CD4-positive, alpha-beta T cell treated with Interleukin-10 for 1 hour (primary cell): ENCODE measurements at places on chromosomes 5 and 9.

GRCh38 chr9:89502038-89502601 lies 4.2 kb upstream of the SEMA4D start:
- peak; percentile 69 for DNase-seq

DNA sequence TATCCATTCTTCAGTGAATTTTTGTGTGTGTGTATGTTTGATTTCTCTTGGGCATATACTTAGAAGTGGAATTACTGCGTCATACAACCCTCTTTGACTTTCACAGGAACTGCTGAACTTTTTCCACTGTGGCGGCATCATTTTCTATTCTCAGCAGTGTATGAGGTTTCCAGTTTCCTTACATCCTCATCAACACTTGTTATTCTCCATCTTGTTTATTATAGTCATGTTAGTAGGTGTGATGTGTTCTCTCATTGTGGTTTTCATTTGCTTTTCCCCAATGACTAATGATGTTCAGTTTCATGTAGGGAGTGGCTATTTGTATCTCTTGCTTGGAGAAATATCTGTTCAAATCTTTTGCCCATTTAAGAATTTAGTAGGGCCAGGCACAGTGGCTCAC lies 2.6 kb downstream of the ZNF79 start:
- DNase-seq: no peak

- no peak for DNase-seq
Observed at GRCh38 chr5:39266442-39266841, 47.1 kb upstream of the FYB1 start.

- no peak for DNase-seq
Observed at GRCh38 chr9:28389411-28389810, 816.1 kb upstream of the C9orf72 start.

- DNase-seq: no peak
Observed at GRCh38 chr5:127077366-127077765, 4.1 kb upstream of the C5orf63 start.

DNA sequence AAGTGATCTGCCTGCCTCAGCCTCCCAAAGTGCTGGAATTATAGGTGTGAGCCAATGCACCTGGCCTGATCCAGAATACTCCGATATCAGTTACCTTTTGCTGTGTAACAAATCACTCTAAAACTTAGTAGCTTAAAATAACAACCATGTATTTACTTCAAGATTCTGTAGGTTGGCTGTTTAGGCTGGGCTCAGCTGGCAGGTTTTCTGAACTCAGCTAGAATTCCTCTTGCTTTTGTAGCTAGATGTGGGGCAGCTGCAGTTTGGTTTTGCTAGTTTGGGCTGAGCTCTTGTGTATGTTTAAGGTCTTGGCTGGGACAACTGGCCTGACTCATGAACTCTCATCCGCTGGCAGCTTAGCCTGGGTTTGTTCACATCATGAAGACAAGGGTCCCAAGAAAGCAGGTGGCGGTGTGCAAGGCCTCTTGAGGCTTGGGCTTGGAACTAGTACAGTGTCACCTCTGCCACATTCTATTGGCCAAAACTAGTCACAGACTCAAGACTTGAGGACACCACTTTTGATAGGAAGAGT lies 138.3 kb upstream of the SHB start:
- DNase-seq: no peak

DNA sequence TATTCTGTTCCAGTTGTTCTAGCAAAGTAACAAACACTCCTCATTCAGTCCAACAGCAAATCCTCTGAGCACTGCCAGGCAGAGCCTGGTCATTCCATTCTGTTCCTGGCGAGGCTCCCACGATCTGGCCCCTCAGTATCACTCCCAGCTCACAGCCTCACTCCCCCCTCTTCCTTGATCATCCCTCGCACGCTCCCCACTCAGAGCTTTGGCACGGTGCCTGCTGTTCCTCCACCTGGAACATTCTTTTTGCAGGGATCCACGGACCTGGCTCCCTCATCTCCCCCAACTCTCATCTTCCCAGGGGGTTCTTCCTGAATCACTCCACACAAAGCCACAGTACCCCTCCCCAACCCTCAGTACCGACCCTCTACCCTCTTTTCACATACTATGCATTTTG lies 192.3 kb downstream of the ATPSCKMT start:
- no peak for DNase-seq

GRCh38 chr5:124301850-124302249 lies 444.6 kb downstream of the ZNF608 start:
- no peak for DNase-seq

GRCh38 chr5:97906135-97906534 lies 723.1 kb upstream of the RIOK2 start:
- no peak for DNase-seq

- peak; percentile 1 for DNase-seq
Observed at GRCh38 chr5:89120719-89121118, 237.7 kb upstream of the MEF2C start.

DNA sequence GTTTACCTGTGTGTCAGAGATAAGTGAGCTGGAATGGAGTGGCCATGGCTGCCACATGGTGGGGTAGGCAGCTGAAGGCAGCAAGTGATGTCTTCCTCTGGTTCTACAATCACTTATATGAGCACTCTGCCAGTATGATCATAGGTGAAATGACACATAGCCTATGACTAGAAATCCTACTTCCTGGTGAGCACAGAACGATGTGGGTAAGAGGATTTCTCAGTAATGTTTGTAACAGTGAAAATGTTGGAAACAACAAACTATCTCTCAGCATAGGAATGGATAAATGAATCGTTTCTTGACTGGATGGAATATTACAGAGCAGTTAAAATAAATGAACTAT lies 187.0 kb upstream of the S1PR3 start:
- no peak for DNase-seq

DNA sequence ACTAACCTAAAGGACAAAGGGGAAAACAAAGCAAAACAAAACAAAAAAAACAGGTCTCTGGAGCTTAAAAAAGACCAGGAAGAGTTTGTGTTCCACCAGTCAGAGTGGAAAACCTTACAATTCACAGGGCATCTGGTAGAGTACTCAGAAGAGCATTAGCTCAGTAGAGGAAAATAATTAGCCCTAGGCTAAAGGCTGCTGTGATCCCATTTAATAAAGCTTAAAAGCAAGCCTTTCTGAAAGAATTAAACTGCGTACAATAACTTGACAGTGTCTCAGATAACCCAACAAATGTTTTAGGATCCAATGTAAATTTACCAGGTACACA lies 7.3 kb downstream of the ECM2 start:
- no peak for DNase-seq

GRCh38 chr5:2375757-2376250 lies 375.7 kb downstream of the IRX2 start:
- DNase-seq: no peak

- DNase-seq: no peak
Observed at GRCh38 chr9:8600914-8601680, 801.5 kb upstream of the DMAC1 start.

DNA sequence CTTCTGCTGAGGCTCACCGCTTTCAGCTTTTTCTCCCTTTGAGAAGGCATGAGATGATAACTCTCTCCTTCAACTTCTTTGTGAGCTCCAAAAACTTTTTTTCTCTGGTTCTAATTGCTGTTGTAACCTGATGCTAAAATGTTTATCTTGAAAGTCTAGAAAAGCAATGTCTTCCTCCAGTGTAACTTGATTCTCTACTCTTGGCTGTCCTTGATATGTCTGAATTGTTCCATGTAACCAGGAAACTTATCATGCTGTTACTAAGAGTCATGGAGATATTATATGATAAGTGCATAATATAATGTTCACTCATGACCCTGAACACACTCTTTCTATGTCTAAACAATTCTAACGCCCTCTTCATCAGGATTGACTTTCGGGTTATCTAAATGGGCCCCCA lies 128.0 kb upstream of the ABCA1 start:
- DNase-seq: no peak

DNA sequence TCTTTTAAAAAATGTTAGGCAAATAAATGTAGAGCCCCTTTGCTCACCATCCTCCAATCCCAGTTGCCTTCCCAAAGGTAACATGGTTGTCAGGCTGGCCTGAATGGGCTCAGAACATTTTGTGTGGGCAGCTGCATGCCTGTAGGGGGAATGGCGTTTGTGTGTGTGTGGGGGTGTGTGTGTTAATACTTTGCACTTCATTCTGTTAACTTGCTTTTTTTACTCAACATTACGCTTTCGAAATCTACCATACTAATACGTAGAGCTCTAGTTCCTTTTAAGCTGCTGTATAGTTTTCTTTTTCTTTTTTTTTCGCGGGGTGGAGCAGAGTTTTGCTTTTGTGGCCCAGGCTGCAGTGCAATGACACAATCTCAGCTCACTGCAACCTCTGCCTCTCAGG lies 14.0 kb downstream of the MYOZ3 start:
- DNase-seq: no peak

- DNase-seq: no peak
Observed at GRCh38 chr5:90813392-90813791, 254.8 kb downstream of the ADGRV1 start.

GRCh38 chr5:145792840-145793239 lies 42.3 kb downstream of the PRELID2 start:
- no peak for DNase-seq

- peak; percentile 50 for DNase-seq
Observed at GRCh38 chr5:32276173-32276853, 36.4 kb downstream of the MTMR12 start.

- no peak for DNase-seq
Observed at GRCh38 chr9:89386797-89387196, 68.5 kb downstream of the SECISBP2 start.

DNA sequence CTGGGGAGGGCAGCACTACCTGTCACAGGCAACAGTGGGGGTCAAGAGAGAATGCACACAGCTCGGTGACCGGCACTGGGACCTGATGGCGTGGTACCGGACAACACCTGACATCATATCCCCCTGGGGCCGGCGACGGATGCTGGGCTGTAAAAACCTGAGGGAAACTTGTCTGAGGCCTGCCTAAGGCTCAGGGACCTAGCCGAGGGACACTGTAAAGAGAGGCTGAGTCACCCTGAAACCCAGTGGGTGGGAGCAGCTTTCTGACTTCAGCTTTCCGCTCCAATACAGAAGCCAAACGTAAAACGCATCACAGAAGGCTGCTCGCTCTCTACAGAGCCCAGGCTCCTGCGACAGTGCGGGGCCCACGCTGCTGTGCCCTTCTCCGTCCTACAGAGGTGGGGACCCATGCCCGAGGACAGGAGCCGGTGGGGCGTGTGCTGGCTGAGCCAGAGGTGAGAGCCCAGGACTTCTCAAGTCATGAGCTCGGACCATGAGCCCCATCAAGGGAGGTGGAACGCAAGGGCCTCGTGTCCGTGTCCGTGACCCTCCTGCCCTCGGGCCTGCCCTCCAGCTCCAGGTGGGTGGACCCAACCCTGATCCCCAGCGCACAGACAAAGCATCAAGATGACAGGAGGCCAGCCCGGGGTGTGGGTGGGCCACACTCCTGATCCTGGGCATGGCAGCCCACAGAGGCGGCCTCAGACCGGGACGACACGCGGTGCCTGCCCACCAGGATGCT lies 5.3 kb downstream of the RALGDS start:
- DNase-seq: peak; percentile 53

GRCh38 chr5:170495825-170496661 lies 7.8 kb upstream of the KCNIP1 start:
- DNase-seq: no peak

DNA sequence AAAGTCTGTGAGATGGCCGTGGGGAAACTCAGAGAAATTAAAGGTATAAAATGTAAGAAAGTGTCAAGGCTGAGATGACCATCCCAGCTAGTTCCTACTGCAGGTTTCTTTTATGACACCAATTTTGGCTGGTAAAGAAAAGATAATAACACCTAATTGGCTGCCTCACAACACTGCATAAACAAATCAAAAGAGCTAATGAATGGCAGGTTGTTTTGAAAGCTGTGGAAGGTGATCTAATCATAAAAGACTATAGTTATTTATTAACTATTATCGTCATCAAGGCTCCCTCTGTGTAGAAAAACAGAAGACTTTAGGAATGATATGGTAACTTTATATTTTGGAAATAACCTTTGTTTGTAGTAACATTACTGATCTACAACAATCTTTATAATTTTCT lies 3.5 kb upstream of the SPINK5 start:
- no peak for DNase-seq

DNA sequence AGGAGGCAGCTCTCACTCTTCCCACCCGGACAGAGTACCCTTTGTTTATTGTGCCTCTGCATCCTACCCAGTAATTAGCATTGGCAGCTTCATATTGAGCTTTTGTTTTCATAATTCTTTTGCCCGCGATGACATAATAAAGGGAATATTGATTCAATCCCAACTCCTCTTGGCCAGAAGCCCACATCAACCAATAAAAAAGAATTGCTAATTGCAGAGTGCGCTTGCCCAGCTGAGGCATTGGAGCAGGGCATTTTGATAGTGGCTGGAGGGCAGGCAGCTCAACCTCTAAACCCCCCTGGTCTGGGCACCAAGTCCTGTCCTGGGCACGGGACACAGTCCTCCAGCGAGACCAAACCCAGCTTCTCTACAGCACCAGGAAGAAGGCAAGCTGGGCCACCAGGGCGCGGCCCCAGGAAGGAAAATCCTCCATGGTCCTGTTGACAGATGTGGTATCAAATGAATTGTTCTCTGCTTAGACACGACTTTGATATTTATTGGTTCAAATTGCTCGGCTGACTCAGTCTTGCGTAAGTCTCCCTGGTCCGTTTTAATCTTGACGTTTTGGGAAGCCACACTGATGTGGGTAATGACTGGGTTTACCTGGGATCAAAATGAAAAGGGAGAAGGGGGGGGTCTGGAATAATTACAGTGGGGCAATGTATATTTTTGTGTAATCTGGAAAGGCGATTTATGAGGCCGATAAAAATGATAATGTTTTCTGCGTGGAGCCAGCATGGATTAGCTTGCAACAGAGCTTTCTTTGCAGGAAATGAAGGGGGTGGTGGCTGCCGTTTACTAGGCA lies 220.7 kb upstream of the MSX2 start:
- DNase-seq: no peak

GRCh38 chr9:87533271-87533670 lies 35.6 kb downstream of the DAPK1 start:
- no peak for DNase-seq

- no peak for DNase-seq
Observed at GRCh38 chr5:169702693-169703481, 65.8 kb downstream of the DOCK2 start.

GRCh38 chr9:21709464-21710058 lies 92.9 kb upstream of the MTAP start:
- peak; percentile 73 for DNase-seq

- DNase-seq: no peak
Observed at GRCh38 chr5:107917983-107918382, 247.2 kb upstream of the EFNA5 start.

DNA sequence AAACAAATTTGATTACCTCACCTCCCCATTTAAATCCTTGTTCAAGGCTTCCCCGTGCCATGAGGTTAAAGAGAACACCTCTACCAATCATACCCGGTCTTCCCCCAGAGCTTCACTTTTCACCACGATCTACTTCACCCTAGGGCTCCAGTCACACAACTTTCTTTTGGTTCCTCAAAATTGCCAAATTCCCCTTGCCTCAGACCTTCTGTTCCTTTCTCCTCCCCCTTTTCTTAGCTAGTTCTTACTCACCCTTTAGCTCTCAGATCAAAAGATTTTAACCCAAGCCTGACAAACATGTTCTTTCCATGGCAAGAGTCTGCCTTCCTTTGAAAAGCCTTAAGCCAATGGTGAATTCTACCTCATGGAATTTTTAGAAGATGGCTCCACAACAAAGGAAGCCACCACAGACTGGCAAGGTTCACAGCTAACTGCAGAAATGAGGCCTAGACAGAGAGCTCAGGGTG lies 56.7 kb downstream of the MAPKAP1 start:
- no peak for DNase-seq
